ENCODE measurements at places on chromosomes 4 and X.

DNA sequence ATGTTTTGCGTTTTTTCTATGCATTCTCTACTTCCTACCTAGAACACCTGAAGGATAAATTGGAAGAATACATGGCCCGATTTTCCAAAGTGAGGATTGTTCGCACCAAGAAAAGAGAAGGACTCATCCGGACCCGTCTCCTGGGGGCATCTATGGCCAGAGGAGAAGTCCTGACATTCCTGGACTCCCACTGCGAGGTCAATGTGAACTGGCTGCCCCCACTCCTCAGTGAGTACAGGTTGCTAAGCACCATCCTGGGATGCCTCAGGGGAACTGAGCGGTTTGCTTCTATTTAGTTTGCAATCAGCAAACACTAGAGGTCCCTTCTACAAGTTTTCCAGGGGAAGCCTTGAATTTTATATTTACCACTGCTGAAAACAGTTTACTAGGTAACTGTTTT is 359.3 kb upstream of the GALNT7 start:
- DNase-seq: no peak

- DNase-seq: no peak
Measured at GRCh38 chr4:145939856-145940255, 1.2 kb upstream of the ZNF827 start.

GRCh38 chr4:139658185-139658584 is 7.4 kb upstream of the MGST2 start:
- DNase-seq: no peak

DNA sequence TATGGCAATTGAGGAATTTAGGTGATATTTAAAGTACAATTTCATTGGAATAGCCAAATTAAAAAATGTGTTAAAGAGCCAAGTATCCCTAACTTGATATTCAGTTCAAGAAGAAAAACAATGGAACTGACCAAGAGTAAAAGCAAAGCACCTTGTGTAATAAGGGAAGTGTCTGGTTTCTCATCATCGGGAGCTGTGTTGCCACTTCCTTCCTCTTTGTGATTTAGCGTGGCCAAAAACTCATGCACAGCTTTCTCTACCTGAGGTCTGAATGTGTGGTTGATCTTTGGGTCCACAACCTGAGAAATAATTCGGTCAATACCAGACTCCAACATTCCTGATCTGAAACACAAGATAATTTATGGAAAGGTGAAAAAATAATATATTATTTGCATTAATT is 12.4 kb downstream of the BOD1L1 start:
- no peak for DNase-seq

DNA sequence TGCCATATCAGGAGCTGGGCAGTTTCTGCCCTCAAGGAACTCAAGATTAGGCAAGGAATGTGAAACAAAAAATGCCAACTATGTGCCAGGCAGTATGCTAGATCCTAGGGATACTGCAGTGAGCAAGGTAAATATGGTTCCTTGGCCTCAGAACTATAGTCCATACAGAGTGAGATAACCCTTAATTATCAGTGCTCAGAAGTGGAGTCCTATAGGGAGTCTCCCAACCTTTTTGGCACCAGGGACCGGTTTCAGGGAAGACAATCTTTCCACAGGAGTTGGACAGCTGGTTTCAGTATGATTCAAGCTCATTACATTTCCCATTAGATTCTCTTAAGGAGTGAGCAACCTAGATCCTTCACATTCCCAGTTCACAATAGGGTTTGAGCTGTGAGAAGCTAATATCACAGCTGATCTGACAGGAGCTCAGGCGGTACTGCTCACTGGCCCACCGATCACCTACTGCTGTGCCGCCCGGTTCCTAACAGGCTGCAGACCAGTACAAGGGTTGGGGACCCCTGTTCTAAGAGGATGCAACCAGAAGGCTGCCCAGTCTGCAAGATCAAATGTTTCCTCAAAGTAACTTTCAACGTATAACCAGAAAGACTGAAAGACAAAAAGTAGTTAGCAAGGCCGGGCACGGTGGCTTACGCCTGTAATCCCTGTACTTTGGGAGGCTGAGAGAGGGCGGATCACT is 1.7 kb upstream of the SRP72 start:
- no peak for DNase-seq

DNA sequence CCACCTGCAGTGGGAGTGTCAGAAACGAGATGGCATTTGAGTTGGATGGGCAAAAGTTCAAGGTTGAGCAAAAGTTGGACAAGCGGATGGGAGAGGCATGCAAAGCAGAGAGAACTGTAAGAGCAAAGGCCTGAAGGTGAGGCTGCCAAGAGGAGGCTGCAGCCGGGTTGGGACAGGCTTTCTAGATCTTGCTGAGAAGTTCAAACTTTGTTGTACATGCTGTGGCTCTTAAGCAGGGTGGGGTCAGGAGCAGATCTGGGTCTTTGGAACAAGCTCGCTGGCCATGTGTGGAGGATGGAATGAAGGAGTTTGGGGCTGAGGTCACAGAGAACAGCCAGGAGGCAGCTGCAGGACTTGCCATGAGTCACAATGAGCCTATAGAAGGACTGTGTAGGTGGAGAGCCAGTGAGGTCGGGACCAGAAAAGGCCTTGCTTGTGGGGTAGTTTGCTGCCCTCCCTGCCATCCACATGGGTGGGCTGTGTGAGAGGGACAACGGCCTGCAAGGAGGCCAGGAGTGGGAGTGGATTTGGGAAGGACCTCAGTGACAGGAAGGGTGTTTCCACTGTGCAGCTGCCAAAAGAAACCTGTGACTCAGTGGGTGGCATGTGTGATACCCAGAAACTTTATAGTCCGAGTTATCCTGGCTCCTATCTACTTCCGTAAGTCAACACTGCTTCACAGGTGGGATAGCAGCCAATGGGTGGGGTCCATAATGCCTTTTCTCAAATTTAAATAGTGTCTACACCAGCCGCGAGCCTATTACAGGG is 210.4 kb downstream of the MID1IP1 start:
- no peak for DNase-seq

GRCh38 chr4:173536808-173537429 is 6.9 kb upstream of the HAND2 start:
- DNase-seq: no peak

- DNase-seq: no peak
Measured at GRCh38 chrX:66098162-66098561, 58.3 kb upstream of the VSIG4 start.

DNA sequence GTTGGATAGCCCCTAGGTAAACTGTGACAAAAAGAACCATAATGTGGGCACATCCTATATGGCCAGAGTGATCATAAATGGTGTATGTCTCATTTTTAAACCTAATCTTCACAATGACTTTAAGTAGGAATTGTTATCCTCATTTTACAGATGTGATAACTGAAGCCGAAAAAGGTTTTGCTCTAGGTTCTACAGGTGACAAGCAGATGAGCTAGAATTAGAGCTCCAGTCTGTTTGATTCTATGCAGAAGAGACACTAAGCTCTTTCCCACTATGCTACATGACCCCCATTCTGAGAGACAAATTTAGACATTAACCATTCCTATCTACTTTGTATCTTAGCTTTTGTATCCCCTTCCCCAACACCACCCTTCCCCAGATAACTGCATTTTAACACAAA is 2.0 kb downstream of the AREG start:
- no peak for DNase-seq

DNA sequence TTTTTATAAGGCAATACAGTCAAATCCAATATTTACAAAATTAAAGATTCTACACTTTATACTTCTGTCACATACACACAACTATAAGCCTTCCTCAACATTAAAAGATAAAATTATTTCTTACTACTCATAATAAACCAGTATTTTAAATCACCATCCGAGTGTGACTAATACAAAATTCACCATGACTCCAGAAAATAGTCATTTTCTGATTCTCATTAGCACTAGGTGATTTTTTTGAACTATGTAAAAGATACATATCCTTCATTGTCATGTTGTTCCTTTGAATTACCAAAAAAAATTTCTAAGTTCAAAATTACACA is 646 bp upstream of the SLC7A11 start:
- DNase-seq: no peak

DNA sequence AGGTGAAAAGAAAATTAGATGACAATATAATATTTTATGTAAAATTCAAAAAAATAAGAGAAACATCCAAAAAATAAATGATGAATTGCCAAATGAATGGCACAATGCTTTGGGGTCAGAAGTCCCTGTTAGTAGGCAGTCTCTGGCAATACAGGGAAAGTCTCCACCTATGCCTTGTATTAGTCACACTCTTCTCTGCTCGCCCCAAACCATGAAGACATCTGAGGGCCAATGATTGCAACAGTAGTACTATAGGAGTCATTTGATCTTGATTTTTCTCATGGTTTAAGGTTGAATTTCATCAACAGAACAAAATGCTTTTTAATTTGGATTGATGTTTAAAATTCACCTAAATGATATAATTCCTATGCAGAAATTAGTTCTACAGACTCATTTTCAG is 3.9 kb upstream of the PRSS12 start:
- DNase-seq: no peak

DNA sequence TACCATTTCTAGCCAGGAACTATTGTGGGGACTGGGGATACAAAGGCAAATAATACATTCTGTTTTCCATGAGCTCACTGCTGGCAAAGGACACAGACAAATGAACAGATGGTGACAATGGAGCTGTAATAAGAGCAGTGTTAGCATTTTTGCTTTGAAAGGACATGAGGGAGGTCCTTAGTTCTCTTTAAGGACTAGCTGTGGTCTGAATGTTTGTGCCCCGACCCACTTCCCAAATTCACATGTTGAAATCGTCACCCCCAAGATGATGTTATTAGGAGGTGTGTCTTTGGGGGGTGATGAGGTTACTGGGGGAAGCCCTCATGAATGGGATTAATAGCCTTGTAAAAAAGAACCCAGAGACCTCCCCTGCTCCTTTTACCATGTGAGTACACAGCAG is 30.3 kb downstream of the CCNG2 start:
- DNase-seq: no peak

DNA sequence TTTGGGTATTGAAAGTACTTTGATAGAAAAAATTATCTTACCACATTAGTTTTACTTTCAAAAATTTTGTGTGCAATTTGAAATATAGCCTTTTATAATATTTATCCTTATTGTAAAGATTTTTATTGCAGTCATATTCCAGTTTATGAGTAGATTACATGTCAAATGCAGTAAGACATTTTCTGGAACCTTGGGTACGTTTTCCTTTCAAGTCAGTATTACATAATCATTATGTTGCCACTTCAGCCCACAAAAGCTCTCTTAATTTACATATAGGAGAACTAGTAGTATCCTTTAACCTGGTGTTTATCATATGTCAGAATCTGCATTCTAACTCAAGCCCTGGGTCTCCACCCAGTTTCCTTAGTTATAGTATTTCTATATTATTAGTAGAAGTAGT is 98.5 kb downstream of the CENPC start:
- DNase-seq: no peak

GRCh38 chrX:72498782-72499181 is 73.9 kb downstream of the HDAC8 start:
- DNase-seq: no peak

DNA sequence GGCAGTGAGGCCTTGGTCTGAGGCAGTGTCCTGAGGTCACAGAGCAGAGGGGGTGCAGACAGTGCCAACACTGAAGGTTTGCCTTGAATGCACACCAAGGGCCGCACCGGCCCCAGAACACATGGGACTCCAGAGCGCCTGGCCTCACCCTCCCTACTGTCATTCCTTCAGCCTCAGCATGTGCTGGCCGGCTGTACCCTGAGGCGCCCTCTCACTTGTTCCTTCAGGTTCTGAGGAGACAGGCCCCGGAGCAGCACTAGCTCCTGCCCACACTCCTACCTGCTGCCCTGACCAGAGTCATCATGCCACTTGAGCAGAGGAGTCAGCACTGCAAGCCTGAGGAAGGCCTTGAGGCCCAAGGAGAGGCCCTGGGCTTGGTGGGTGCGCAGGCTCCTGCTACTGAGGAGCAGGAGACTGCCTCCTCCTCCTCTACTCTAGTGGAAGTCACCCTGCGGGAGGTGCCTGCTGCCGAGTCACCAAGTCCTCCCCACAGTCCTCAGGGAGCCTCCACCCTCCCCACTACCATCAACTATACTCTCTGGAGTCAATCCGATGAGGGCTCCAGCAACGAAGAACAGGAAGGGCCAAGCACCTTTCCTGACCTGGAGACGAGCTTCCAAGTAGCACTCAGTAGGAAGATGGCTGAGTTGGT is 2.4 kb downstream of the MAGEA12 start:
- DNase-seq: peak; percentile 64

- DNase-seq: no peak
Measured at GRCh38 chrX:31117266-31117665, 45.4 kb upstream of the FTHL17 start.

GRCh38 chrX:77275392-77275791 is 171.8 kb upstream of the FGF16 start:
- no peak for DNase-seq

- no peak for DNase-seq
Measured at GRCh38 chrX:107561468-107562215, 66.7 kb upstream of the PRPS1 start.

DNA sequence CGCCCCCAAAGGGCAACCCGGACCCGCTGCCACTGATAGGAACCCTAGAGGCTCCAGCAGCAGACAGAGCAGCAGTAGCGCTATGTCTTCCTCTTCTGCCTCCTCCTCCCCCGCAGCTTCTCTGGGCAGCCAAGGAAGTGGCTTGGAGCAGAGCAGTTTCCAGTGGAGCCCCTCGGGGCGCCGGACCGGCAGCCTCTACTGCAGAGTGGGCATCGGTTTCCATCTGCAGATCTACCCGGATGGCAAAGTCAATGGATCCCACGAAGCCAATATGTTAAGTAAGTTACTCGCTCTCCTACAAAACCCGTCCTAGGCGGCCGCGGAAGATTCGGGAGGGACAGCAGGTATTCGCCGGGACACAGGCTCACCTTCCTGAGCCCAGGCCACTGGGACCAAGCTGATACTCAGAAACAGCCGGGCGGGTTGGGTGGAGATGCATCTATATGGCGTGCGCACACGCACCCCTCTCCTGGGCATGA is 477 bp downstream of the FGF5 start:
- no peak for DNase-seq

- no peak for DNase-seq
Measured at GRCh38 chrX:106783716-106784115, 18.8 kb upstream of the TBC1D8B start.

GRCh38 chr4:155818639-155819038 is 47.4 kb downstream of the ASIC5 start:
- no peak for DNase-seq

GRCh38 chr4:155952501-155952901 is 1.2 kb downstream of the CTSO start:
- DNase-seq: no peak

- no peak for DNase-seq
Measured at GRCh38 chrX:118225711-118226428, 109.3 kb upstream of the KLHL13 start.

DNA sequence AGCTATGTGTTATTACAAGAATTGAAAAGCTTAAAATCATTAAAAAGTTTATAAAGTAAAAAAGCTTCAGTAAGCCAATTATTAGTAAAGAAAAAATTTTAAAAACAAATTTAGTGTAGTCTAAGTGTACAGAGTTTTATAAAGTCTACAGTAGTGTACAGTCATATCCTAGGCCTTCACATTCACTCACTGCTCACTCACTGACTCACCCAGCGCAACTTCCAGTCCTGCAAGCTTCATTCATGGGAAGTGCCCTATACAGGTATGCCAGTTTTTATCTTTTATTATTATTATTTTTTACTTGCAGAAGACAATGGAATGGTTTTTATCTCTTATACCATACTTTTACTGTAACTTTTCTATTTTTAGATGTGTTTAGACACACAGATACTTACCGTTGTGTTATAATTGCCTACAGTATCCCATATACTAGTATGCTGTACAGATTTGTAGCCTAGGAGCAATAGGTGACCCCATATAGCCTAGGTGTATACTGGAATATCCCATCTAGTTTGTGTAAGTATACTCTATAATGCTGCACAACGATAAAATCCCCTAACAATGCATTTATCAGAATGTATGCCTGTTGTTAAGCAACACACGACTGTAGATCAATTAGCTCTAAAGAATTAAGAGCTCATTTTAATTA is 230.7 kb downstream of the DCLK2 start:
- no peak for DNase-seq

Data from osteocyte (in vitro differentiated cells).